ENCODE measurements at places on chromosomes 5 and 9.

DNA sequence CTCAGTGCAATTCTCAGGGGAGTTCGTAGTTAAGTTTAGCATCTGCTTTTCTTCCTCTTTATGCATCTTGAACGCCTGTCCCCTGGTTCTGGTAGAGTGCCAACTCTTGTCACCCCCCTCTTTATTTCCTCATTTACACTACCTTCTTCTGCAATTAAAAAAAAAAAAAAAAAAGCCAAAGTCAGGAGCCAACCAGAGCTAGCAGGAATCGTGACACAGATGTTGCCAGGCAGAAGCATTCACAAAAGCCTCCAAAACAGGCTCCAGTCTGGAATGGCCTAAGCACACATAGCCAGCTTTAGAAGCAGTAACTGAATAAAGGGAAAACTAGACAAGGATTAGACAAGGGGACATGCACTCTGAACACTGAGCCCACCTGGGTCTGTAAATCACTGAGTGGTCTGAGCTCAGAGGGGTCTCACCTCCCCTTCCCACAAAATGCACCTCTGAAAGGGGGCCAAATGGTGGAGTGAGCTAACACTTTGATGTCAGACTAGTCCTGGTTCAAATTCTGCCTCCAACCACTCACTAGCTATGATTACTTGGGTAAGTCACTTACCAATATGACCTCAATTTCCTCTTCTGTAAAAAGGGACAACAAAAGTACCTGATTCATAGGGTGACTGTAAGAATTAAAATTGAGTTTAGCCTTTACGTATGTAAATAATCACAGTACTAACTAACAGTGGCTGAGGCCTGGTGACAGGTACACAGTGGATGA, 2.0 kb downstream of the CD74 start:
- DNase-seq, result no peak

- DNase-seq, result no peak
These were observed 634.4 kb upstream of the WWC1 start for GRCh38 chr5:167657016-167657415.

- no peak for DNase-seq
These were observed 1.2 kb downstream of the DPYSL3 start for GRCh38 chr5:147508711-147509040.

DNA sequence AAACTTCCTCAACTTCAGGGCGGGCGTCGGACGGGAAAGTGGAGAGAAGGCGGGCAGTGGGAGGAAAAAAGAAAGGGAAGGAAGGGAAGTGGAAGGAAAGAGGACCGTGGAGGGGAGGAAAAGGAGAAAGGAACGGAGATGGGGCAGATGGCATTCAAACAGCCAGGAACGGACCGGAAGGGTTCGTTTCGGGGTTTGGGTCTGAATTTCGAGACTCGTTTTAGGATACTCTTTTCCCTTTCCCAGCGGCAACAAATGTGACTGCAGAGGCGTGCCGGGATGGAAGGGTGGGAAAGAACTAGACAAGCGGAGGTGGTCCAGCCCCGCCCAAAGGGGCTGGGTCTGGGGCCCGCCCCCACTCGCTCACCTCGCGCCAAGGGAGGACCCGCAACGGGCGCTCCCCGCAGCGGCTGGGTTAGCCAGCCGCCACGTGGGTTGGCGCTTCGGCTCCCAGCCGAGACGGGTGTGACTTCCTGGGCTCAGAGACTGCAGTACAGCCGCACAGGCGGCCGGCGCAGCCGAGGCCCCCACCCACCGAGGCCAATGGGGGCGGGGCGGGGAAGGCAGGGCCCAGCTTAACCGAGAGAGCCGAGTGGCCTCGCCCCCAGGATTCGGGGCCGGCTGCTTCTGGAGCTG, 2.7 kb downstream of the VCAN start:
- no peak for DNase-seq

GRCh38 chr9:136610426-136610825, 52.3 kb upstream of the EGFL7 start:
- no peak for DNase-seq

- no peak for DNase-seq
These were observed 46.8 kb downstream of the FREM1 start for GRCh38 chr9:14863402-14863801.

GRCh38 chr5:52989025-52989780, at the start of gene ITGA2:
TSS of gene ITGA2 (plus strand) at chr5:52989352. CDS start at chr5:52989469, 117 bp downstream.
- no peak for DNase-seq

GRCh38 chr9:35446012-35446411, 43.9 kb upstream of the RUSC2 start:
- no peak for DNase-seq

DNA sequence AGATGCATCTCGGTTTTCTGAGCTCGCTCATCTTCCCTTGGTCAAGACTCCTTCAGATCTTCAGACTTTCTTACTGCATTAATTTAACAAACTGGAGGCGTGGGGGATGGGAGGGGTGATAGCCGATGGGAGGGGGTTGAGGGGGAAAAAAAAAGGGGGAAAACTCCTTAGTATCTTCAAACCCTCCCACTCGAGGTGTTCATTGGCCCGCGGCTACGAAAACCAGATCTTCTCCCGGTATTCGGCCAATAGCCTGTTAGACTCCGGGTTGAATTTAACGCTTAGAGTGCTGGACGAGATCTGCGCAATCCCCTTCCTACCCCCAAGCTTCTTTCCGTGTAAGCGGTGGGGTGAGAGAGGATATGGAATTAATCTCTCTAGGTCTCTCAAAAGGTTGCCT, 689 bp upstream of the GLRA1 start:
- DNase-seq, result no peak

- DNase-seq, result no peak
These were observed 643.8 kb downstream of the PDE4D start for GRCh38 chr5:59249726-59250125.

GRCh38 chr5:175420383-175420782, 23.6 kb downstream of the DRD1 start:
- DNase-seq, result no peak

GRCh38 chr5:73938280-73938937, 312.4 kb downstream of the ARHGEF28 start:
- no peak for DNase-seq

GRCh38 chr9:133573791-133574515, 35.2 kb downstream of the FAM163B start:
- DNase-seq, result no peak

DNA sequence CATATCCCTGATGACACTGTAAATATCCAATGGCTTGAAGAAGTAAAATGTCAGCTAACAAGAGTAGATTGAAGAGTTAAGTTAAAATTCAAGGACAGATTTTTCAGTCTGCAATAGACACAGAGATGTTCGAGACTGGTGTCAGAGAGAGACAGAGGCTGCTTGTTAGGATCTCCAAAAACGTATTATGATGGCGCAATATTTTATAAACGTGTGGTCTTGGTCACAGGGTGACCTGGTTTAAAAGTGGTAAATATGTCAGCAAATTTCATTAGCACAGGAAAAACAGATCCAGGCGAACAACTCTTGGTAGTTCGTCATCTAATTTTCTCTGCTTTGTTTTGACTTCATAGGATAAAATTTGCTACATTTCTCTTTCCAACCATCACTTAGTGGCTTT, 317.4 kb downstream of the MCTP1 start:
- DNase-seq, result no peak

GRCh38 chr5:131505237-131505908, 129.7 kb downstream of the RAPGEF6 start:
- no peak for DNase-seq

- no peak for DNase-seq
These were observed 13.9 kb upstream of the ADAMTSL1 start for GRCh38 chr9:18459962-18460584.

- no peak for DNase-seq
These were observed 32.1 kb upstream of the SLC6A3 start for GRCh38 chr5:1477341-1477740.

GRCh38 chr9:32579706-32580331, 6.9 kb upstream of the NDUFB6 start:
- DNase-seq, result peak; percentile 56

DNA sequence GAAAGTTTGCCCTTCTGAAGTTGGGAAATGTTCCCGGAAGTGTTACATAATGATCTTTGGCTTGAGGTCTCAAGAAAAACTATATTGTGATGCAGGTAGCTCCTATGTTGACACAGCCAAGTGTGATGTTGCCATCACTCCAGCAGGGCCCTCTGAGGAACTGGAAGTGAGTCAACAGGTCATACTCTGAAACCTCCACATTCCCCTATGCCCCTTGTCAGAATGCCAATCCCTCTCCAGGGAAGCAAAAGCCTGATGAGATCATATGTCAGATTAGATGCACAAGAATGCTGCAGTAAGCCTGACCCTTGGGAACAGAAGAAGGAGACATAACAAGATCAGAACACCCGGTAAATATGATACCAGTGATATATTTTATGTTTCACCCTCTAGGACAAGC, 66.8 kb upstream of the ITGA2 start:
- DNase-seq, result no peak

DNA sequence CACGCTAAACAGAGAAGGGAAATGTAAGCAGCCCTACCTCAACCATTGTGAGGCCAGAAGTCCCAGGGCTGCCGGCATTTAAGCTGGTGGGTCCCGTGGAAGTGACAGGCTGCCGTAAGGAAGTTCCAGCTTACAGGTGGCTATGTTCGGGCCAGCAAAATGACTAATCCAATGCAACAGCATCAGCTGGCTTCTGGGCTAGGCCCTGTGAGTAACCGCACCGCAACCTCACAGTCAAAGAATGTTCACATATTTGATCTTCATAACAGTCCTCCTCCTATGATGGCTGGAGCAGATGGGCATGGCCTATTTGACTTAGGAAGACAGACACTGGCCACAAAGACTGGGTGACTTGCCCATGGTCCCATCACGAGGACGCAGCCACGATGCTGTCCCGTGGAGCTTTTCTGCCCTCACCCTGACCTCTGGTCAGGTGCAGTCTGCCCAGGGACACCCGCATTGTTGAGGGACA, 88.2 kb downstream of the LIFR start:
- no peak for DNase-seq

- no peak for DNase-seq
These were observed 48.9 kb downstream of the PTPN3 start for GRCh38 chr9:109449036-109449798.

DNA sequence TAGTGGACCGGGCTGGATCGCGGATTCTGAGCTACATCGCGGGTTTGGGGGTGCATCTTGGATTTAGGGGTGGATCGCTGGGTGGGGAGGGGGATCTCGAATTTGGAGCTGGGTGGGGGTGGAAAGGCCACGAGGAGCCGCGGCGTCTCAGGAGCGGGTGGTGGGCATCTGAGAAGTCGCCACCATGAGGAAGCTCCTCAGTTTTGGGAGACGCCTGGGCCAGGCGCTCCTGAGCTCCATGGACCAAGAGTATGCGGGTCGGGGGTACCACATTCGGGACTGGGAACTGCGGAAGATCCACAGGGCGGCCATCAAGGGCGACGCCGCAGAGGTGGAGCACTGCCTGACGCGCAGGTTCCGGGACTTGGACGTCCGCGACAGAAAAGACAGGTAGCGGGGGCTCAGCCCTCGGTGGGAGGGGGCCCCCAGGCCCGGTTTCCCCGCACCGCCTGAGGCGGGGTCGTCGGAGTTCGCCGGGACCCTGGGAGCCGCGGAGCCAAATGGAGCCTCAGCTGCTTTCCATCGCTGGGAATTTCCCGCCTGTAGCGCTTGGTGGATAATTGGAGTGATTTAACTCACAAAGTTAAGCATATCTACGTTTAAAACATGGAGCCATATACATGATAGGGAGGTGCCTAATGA, 376 bp downstream of the ANKRD18B start:
- DNase-seq, result no peak

DNA sequence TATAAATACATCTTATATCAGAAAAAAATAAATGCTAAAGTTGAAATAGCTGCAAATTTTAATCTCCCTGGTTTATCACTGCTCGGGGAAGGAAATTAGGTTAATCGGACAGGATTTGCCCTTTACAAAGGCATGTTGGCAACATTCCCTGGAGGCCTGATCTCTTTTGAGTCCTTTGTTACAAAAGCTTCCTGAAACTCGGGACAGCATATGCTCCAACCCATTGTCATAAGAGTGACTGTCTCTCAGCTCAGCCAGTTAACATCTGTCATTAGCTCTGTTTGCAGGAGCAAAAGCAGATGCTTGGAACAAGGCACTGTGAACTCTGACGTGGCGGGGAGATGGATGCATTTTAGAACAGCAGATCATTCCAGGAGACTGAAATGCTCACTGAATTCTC, 80.6 kb downstream of the MYO10 start:
- DNase-seq, result no peak

DNA sequence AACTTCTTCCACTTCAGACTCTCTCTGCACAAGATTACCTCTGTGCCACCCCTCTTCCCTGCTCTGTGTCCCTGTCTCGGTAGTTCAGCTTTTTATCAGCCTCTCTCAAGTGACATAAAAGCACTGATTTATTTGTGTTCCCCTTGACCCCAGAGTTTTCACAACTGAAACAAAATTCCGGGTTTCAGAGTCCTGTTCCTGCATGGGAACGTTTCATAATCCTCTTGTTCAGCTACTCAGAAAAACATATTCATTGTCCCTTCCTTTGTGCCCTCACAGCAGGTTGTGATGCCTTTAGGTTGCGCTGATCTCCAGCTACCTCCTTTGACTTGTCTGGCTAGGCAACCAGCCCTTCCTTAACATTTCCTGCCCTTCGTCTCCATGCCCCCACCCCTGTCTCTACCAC, 13.7 kb upstream of the ITGA1 start:
- DNase-seq, result no peak

GRCh38 chr5:166281433-166281832, 2010.0 kb upstream of the WWC1 start:
- no peak for DNase-seq

DNA sequence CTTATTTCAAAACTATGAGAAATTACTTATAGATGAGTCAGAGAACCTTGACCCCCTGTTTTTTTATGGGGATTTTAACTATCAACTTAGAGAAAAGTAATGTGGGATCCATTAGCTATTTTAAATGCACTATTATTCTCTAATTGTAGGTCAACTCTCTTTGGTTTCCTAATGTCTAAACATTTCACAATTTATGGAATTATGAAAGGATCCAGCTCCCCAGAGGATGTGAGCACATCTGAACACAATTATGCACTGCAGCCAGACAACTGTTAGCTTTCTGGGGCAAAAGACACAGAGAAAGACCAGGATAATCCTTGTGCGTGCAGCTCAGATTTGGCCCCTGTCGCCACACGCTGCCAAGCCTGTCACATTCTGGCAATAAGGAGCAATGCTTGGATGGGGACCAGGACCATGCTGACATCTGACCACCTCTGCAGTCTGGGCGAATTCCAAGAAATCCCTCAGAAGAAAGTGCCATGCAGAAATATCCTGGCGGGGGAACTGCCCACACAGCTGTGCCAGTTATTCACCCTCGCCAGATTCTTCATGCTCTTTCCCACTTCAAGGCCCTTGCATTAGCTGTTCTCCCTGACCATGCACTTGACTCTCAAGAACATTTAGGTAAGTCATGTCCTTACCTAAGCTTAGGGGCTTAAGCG, 22.2 kb upstream of the CMBL start:
- no peak for DNase-seq

GRCh38 chr5:57488215-57488955, 5.8 kb upstream of the ACTBL2 start:
- no peak for DNase-seq

DNA sequence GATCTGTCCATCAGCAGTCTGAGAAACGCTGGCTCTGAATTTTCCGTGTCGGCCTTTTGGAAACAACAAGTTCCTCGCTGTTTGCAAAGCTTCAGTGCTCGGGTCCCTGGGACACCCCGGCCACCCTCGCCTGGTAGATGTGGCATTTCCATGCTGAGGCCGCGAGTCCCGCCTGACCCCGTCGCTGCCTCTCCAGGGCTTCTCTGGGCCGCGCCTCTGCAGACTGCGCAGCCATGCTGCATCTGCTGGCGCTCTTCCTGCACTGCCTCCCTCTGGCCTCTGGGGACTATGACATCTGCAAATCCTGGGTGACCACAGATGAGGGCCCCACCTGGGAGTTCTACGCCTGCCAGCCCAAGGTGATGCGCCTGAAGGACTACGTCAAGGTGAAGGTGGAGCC, 4.7 kb downstream of the NTNG2 start:
- no peak for DNase-seq

Data from activated naive CD8-positive, alpha-beta T cell treated with anti-CD3 and anti-CD28 coated beads, Interleukin-2, amount 50 U/mL, for 16 hours (primary cell).